ENCODE measurements at places on chromosomes 11 and 22. TPM values are rescaled to one million over a fixed set of nuclear protein-coding genes. Genes with fewer than 3 reads are reported as not detected.

- DNase-seq: no peak
Measured at GRCh38 chr11:45470151-45470793, 184.1 kb upstream of the SYT13 start.

GRCh38 chr11:89119426-89119825, 53.6 kb upstream of the GRM5 start:
- DNase-seq: no peak

- DNase-seq: no peak
Measured at GRCh38 chr22:18096823-18097222, 13.8 kb upstream of the TUBA8 start.

DNA sequence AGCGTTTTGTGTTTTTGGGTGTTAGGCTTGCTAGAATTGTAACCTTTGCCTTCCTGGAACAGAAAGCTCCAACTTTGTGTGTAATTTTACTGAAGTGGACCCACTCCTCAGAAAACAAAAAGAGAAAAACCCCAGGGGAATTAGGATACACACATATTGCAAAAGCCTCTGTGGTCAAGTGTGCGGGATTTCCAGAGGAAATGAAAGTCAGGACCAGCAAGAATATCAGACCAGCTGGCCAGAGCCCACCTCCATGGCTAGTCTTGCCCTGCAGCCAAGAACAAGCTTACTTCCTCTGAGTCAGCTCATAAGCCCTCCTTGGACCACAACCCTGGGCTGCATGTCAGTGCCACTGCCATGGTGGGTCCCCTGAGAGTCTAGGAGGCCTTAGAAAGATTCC, 37.0 kb upstream of the FTH1 start:
- no peak for DNase-seq

- DNase-seq: no peak
Measured at GRCh38 chr11:44623731-44624491, 58.4 kb downstream of the CD82 start.

DNA sequence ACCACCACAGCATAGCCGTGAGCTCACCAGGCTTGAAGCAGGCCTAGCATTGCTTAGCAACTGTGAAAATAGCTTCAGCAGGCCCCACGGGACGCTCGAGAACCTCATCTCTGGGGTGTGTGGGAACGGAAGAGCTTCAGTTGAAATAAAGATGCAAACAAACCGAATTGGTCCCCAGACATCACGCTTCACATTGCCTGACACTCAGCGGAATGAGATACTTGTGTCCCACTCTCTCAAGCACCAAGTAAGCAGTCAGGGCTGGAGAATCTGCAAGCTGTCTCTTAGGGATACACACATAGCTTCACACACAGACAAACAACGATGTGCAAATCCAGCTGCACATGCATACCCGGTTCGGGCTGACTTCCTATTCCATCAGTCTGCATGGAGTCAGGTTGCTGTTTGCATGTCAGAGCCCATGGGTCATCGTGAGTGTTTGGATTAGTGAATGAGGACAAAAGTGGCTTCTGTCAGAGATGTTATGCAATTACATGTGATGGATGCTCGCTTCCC, 205.7 kb downstream of the SNX19 start:
- no peak for DNase-seq

DNA sequence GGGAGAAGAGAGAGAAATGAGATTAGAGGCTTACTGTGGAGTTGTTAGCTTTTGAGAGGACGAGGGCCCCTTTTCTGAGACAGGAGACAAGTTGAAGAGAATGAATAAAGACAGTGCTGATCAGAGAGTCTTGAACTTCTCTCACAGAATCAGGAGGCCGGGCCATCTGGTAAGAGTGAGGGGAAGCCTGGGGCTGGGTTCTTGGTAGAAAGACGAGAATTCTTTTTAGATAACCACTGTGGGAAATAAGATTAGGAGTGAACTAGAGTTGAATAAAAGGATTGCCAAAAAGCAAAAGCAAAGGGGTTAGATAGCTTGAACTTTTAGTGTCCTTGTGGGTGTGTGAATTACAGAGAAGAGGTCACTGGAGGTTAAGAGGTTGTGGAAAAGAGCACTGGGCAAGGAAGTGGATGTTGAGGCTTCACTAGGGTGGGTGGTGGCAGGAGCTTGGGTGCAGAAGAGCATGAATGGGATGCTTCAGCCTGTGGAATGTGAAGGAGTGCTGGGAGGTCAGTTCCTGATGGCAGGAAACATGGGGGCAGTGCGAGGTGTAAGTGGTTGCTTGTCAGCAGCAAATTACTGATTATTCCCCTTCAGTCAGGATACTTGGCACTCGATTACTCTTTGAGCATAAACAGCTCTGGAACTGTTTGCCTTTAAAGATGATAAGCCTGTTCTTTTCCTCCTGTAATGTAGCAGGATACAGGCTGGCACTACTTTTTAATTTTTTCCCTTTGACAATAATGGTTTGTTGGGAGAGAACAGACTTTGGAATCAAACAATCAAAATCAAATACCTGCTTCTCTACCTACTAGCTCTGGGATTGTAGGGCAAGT, 98.3 kb downstream of the ARHGAP42 start:
- no peak for DNase-seq

DNA sequence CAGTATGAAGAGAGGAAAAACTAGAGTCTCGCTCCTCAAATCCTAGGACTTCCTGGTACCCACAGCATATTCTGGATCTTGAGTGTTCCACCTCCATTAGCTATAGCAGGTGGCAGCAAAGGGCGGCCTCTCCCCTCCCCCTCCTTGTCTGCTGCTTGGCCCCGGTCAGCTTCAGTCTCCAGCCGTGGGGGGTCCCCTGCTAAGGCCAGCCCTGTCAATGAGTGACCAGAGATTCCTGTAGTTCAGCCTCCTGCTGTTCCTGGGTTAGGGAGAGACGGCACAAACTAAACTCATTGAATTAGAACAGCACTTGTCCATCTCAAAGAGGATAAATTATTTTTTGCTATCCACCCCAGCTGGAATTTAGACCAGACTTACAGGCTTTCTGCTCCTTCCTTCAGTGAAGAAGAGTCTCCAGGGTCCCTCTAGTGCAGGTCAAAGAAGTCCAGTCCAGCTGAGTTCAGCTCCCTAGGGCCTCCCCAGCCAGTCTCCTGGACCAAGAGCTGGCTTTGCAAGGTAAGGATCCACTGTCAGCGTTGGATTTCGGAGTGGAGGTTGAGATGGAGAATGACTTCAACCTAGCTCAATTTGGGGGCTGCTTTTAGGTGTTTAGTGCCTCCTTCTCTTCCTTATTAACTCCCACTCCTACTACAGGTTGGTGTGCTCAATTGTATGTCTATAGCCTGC, 1.1 kb upstream of the PHLDB1 start:
- DNase-seq: no peak

- no peak for DNase-seq
Measured at GRCh38 chr11:11845551-11845950, 3.8 kb downstream of the USP47 start.

GRCh38 chr11:64607381-64607985, 16.5 kb downstream of the SLC22A12 start:
- no peak for DNase-seq

- no peak for DNase-seq
Measured at GRCh38 chr22:32617903-32618302, 143.3 kb downstream of the FBXO7 start.

- no peak for DNase-seq
Measured at GRCh38 chr22:22043296-22044078, 60.9 kb upstream of the TOP3B start.

DNA sequence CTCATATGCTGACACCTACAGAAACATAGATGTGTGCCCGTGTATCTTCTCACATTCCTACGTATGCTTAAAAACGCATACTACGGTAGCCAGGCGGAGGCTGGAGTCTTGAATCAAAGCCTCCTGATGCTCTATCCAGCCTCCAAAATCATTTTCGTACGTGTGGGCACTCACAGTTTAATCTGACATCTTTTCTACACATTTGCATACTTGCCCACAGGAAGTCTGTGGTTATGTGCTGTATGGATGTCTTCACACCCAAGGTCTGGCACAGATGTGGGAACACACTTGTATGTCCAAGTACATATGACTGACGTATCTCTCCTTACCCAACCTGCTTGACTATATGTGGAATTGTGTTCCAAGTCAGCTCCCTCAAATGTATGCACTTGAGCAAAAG, 561.8 kb upstream of the CADM1 start:
- DNase-seq: no peak

DNA sequence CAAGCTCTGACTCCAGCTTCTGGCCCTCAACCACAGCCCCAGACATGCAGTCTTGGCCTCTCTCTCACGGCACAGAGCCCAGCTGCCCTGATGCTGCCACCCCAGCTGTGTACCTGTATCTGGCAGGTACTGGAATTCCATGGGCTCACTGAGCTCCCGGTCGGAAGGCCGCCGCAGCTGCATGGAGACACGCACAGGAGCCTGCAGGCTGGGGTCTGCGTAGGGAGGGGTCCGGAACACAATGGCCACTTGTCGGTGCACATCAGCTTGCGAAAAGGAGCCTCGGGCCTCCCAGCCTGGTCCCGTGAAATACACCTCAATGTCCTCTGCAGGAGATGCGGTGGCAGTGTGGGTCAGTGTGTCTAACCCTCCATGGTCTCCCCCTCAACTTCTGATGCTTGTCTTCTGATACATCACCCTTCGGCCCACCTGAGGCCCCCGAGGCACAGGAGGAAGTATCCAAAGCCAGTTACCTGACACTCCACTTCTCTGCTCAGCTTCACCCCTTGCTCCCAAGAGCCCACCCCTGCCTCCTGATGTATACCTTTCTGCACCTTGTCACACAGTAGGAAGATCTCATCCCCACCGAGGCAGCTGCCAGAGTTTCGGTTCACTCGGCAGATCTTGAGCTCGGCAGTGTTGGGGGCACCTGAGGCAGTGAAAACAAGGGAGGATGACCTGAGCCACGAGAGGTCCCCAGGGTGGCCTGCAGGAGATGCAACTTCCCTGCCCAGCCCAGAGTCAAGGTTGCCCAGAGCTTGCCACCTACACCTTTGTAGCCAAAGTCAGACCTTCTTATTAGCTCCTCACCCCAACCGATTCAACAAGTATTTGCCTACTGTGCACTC, 4.3 kb downstream of the RELA start:
- no peak for DNase-seq

DNA sequence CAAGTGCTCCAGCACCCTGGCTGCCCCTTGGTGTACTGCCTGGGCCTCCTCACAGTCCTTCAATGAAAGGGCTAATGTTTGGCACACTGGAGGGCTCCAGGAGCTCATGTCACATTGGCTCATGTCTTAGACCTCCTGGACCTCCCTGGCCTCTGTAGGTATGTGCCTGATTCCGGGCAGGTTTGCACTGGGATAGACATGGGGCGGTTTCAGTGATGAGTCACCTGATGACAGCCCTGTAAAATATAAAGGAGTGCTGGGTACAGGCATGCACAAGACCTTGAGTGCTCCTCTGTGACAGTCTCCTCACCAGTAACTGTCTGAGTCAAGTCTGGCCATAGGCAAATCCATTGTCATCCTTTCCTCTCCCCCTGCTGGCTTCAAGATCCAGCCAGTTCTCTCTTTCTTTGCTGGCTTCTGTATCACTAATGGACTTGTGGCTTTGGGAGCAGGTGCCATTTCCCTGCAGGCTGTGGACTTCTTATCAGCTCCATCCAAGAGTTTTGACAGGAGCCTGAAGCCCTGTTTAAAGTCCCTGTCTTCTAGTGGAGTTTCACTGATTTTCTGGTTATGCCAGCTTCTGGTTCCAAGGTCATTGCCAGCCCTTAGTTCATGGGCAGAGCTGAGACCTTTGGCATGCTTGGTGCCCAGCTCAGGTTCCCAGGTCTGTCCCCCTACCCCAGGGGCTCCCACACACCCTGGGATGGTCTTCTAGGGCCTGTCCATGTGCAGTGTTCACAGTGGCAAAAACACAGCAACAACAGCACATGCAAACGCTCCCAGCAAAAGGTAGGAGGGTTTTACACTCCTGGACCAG, 22.7 kb upstream of the P2RY2 start:
- DNase-seq: no peak

- no peak for DNase-seq
Measured at GRCh38 chr11:32905028-32905667, 12.5 kb downstream of the QSER1 start.

- no peak for DNase-seq
Measured at GRCh38 chr11:64226507-64227051, 505 bp downstream of the NUDT22 start.

DNA sequence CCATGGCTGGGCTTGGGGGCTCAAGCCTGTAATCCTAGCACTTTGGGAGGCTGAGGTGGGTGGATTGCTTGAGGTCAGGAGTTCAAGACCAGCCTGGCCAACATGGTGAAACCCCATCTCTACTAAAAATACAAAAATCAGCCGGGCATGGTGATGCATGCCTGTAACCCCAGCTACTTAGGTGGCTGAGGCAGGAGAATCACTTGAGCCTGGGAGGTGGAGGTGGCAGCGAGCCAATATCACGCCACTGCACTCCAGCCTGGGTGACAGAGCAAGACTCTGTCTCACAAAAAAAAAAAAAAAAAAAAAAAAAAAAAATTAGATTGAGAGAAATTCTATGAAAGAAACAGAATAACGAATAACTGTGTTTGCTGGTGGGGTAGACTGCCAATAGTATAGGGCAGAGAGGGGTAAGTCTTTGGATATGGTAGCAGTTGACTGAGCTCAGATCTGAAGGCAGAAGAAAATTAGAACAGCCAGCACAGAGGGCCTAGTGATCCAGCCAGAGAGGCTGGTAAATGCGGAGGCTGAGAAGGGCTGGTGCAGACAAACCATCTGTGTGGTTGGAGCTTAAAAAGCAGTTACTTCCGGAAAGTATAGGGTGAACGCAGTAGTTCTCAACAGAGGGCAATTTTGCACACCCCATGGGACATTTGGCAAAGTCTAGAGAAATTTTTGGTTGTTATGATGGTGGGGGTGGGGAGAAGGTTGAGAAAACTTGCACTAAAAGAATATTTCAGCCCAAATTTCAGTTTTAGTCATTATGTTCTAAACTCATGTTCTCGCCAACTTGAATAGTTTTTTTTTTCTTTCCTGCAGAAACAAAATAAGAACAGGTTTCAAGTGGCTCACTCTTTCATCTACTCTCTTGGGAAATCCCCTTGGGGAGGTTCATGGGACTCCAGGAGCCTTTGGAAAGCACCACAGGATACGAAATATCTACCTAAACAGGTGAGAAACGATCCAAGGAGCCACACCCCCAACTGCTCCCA, 1.6 kb upstream of the HORMAD2 start:
- no peak for DNase-seq

GRCh38 chr11:82765466-82766034, 31.9 kb upstream of the FAM181B start:
- no peak for DNase-seq

- DNase-seq: no peak
Measured at GRCh38 chr22:40678493-40679248, 613 bp upstream of the MCHR1 start.

PANX3 gene
- total RNA-seq: not detected

RFPL2 gene
- not detected for total RNA-seq

CCDC116 gene
- not detected for total RNA-seq

PLEKHB1 gene
- total RNA-seq: 7.1 TPM

STX5 gene
- total RNA-seq: 30.2 TPM

TMEM9B gene
- 51.4 TPM for total RNA-seq

SCARF2 gene
- 39.9 TPM for total RNA-seq

CRYBB2 gene
- not detected for total RNA-seq

MEI1 gene
- 3.4 TPM for total RNA-seq

IRF7 gene
- total RNA-seq: 60.2 TPM

KRTAP5-10 gene
- total RNA-seq: not detected

MPZL3 gene
- 7.9 TPM for total RNA-seq

WNT11 gene
- total RNA-seq: 0.21 TPM

Measured in kidney epithelial cell (primary cell).